Endothelial cell (in vitro differentiated cells): ENCODE measurements at places on chromosomes 2 and 18.

DNA sequence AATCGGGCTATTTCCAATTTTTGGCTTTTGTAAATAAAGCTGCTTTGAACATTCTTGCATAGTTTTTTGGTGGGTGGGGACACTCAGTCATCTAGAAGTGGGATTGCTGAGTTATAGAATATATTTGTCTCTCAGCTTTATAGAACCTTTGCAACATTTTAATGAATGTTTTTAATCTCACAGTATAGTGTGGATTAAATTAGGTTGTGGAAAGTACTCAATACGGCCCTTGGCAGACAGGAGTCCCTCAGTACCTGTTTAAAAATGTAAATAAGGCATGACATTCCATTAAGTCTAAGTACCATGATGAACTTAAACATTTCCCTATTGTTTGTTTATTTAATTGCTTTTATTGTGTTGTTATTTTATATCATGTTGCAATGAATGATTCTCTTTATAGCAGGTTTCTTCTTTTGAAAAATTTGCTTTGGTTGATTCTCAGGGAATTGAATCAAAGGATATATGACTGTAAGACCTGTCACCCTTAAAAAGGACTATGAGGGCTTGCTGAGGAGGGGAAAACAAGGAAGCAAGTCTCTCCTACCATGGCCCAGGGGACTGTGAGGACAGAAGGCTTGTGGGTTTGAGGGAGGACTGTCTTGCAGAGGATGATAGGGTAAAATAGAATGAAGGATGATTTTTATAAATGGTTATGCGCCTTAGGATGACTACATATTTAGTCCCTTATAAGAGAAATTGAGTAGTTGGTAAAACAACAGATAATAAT is 165.1 kb downstream of the RPIA start:
- DNase-seq = no peak

DNA sequence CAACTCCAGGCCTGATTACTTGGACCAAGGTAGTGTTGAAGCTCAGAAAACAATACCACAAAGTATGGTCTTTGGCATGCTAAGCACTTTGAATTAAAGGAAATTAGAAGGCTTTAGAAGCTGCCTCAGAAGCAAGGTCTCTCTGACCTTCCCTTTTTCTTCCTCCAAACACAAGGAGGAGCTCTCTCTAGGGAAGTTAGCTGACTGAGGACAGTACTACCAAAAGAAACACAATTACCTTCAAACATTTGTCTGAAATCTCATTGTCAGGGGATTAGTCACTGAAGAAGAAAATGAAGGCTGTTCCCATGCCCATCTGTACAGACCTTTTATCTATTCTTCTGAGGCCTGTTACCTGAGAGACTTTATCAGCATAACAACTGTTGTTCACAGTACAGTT is 279.3 kb downstream of the CDH20 start:
- no peak for DNase-seq

DNA sequence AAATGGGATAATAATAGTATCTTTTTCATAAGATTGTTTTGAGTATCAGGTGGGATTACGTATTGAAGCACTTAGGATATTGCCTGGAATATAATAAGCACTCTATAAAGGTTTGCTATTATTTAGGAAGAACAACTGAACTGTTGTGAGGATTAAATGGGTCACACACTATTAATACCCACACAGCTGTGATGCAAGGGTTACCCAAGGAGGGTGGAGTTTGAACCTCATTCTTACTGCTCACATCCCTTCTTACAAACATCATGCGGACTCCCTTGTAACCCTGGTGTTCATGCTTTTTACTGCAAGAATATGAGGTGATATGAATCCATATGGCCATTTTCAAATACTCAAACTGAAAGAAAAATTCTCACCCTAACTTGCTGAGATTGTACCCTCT is 113.5 kb downstream of the KCTD1 start:
- no peak for DNase-seq

DNA sequence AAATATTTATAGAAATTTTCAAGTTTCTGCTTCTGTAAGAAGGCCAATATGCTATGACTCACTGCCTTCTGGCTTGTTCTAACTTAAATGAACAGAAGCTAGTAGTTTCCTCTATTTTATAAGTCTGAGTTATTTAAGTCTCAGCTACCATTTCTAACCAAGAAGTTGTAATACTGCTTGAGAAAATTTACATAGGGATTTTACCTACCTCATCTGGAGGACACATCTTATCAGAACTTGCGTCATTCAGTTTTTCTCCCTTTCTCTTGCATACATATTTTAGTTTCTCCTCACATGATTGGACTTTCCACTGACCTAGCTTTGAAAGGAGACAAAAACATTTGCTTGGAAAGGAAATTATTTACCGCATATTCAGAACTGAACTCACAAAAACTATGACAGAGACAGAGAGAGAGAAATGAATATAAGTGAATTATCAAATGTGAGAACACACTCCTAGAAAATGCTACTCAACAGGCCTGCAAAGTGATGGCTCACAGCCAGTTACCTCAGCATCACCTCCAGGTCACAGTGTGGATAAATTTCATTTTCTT is 81.1 kb upstream of the CD302 start:
- DNase-seq = no peak

DNA sequence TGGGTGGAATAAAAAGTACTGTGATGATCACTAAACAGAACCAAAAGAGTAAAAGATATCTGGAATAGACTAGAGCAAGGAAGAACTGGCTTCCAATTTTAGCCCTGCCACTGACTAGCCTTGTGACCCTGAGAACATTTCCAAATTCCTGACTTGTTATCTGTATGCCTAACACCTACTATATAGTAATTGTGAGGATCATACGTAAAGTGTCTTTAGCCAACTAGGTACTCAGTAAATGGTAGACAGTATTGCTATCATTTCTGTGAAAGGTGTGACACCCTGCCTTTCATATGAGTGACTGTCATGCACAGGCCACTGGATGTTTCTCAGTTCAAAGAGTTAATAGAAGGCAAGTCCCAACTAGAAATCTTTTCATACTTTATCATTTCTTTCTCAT is 29.8 kb downstream of the CYTIP start:
- DNase-seq = no peak

DNA sequence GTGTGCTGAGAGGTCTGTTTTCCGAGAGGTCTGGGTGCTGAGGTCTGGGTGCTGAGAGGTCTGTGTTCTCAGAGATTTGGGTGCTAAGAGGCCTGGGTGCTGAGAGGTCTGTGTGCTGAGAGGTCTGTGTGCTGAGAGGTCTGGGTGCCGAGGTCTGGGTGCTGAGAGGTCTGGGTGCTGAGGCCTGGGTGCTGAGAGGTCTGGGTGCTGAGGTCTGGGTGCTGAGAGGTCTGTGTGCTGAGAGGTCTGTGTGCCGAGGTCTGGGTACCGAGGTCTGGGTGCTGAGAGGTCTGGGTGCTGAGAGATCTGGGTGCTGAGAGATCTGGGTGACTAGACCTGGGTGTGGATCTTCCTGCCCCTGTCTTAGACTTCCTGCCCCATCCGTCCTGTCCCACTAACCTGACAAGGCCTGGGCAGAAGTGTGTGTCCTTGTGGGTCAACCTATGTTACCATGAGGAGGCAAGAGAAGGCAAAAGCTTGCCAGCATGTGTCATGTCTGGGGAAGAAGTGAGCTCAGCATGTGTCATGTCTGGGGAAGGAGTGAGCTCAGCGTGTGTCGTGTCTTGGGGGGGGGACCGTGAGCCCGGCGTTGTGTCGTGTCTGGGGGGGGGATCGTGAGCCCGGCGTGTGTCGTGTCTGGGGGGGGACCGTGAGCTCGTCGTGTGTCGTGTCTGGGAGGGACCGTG is 69.3 kb downstream of the KCNG2 start:
- no peak for DNase-seq

DNA sequence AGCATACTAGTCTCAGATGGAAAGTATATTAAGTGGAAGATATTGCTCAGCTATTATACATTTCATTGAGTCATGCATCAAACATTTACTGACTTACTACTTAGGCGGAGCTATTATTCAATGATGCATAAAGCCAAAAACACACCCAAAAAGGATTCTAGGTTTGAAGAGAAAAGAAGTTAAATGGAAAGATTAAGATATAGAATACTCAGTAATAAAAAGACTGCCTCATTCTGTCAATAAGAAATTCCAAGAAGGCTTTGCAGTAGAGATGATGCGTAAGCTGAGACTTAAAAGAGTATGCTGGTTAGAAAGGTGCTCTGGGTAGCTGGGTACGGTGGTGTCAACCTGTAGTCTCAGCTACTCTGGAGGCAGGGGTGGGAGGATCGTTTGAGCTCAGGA is 27.6 kb downstream of the STK17B start:
- DNase-seq = no peak

DNA sequence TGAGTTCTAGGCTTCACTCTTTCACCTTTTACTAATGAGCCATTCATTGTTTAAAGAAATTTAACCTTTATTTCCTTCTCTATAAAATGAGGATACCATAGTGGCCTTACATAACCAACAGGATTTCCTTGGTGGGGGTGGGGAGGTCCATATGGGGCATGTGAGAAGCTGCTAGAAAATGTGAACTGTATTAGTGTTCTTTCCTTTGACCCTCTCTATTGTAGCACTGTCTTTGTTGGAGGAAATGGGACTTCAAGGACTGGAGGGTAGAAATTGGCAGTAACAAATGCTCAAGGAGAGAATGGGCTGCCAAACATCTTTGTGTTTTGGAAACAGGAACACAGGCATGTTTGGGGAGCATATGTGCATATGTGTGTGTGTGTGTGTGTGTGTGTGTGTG is 468.7 kb upstream of the ZEB2 start:
- DNase-seq = no peak

DNA sequence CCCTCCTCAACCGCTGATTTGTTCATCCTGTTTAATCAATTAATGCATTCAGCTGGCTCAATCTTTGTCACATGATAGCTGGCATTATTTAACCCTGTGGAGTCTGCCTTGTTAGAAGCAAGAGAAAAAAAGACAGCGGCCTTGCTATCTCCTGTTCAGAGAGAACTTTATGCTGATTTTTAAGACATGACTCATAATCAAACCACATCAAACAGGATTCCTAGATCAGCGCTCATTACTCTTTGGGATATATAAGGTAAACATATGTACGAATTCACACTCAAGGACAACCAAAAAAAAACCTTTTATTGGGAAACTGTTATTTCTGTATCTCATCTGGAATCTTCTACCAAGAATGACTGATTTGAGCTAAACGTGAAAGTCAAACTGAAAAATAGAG is 195.1 kb downstream of the C1D start:
- no peak for DNase-seq

GRCh38 chr2:219501849-219502248 is 3.2 kb downstream of the GMPPA start:
- DNase-seq = no peak

GRCh38 chr2:189592353-189592984 is 11.9 kb upstream of the SLC40A1 start:
- DNase-seq = no peak

- DNase-seq = no peak
Measured at GRCh38 chr2:169693360-169693759, 845 bp downstream of the CFAP210 start.

- no peak for DNase-seq
Measured at GRCh38 chr2:37084797-37085196, 479 bp downstream of the GPATCH11 start.

DNA sequence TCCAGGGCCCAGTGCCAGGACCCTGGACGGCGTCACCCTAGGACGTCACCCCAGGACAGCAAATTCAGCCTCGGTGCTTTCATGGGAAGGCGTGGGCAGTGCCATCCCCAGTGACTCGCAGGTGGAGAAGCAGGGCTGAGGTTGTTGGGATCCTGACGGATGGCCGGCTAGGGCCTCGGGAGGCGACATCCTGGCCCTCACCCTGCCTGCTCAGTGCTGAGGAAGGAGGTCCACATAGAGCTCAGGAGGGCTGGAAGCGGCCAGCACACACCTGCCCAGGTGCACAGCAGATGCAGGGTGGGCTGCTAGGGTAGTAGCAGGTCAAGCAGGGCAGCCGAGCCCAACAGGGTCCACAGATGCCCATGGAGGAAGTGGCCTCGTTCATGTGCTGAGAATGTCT is 482.0 kb upstream of the SALL3 start:
- no peak for DNase-seq

- DNase-seq = no peak
Measured at GRCh38 chr2:116935097-116935814, 879.2 kb upstream of the DDX18 start.

DNA sequence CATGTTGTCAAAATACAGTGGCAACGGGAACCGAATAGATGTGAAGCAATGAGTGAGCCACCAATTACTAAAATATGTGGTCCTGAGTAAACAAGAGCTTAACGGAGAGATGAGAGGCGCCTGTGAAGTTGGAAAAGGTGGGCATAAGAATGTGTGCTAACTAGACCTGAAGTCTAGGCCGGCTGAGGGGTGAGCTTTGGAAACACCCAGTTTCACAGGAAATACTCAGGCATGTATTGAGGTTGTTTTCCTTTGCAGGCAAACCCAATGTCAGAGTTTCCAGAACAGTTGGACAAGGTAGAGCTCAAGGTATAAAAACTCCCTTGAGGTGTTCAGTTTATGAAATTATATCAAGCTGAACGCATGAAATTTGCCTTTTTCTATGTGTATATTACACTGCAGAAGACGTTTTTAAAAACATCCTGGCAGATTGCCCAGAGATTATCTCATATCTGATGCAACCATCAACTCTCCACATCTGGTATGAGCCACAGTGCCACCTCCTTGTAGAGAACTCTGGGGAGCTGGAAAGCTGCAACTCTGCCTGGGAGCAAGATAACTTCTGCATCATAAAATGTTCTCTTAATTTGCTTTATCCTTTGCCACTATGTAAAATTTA is 3.9 kb upstream of the WDSUB1 start:
- no peak for DNase-seq

GRCh38 chr2:129708221-129708967 is 271.1 kb upstream of the RAB6C start:
- no peak for DNase-seq

DNA sequence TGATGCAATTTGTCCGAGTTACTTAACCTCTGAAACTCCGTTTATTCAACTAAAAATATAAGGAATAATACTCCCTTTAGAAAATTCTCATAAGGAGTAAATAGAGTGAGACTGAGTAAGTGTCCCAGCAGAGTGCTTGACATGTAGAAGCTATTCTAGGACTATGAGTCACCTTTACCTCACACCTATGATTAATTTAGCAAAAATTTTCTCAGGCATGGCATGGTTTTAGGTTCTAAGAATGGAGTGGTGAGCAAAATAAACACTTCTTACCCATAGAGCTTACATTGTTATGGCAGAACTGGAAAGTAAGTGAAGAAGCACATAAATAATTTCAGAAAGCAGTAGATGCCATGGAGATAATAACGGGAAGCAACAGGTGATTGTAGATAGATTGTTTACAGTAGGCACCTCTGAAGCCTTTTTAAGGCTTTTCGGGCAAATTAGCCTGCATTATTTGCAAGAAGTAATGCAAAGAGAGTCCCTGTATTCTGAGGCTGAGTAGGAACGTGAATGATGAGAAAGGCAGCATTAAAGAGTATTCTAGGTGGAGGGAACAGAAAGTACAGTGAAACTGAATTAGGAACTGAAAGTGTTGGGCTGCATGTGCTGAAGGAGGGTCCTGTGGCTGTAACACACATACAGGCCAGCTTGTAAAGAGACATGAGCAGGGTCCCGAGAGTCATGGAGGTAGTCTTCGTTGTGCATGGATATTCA is 209.2 kb downstream of the ZNF407 start:
- DNase-seq = no peak
